Endothelial cell of umbilical vein (primary cell): ENCODE measurements at places on chromosomes 3 and 15.

DNA sequence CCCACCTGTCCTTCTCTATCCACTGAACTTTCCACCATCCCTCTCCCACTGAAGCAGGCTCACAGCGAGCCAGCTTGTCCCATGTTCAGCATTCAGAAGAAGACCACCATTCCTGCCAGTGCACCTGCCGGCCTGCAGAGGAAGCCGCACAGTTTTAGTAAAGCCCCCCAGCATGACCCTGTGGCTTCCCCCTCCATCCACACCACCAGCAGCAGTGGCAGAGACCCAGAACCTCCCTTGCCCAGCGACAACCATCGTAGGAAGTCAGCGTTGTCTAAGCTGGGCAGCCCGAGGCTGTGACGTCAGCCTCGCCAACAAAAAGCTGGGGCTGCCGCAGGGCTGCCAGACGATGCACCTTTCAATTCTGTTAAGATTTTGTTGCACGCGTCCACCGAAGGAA is 66.6 kb upstream of the TAMM41 start:
- no peak for DNase-seq

DNA sequence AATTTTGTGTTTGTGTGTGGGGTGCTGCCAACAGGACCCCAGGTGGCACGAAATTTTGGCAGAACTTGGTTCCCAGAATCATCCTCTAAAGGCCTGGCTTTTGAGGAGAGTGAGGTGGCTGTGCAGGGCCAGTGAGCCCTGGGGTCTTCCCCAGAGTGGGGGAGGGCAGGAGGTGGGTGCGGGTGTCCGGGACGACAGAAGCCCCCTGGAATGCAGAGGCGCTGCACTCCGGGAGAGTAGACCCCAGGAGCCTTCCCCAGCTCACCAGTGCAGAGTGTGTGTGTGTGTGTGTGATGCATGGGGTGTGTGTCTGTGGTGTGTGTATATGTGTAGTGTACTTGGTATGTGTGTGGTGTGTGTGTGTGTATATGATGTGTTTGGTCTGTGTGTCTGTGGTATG is 44.4 kb upstream of the SEC13 start:
- no peak for DNase-seq

DNA sequence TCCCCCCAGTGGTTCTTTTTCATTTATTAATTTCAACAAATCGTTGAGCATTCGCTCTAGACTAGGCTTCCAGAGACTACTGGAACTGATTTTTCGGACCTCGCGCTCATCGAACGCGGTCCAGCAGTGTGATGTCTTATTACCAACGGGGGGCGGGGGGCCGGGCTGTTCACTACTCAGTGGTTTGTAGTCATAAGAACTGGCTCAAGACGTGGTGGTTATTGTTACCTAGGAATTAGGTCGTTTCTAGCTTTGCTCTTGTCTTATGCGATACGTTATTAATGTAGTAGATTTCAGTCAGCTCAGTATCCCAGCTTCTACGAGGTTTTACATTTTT is 858 bp downstream of the RBM5 start:
- DNase-seq, result no peak

GRCh38 chr3:14148041-14148985 is 23.5 kb downstream of the TMEM43 start:
- no peak for DNase-seq

- no peak for DNase-seq
These were observed 228.5 kb downstream of the ZBBX start for GRCh38 chr3:167151636-167152035.

- no peak for DNase-seq
These were observed 11.6 kb downstream of the UPK1B start for GRCh38 chr3:119184796-119185570.

- no peak for DNase-seq
These were observed 929.2 kb upstream of the CFAP20DC start for GRCh38 chr3:59978979-59979378.

DNA sequence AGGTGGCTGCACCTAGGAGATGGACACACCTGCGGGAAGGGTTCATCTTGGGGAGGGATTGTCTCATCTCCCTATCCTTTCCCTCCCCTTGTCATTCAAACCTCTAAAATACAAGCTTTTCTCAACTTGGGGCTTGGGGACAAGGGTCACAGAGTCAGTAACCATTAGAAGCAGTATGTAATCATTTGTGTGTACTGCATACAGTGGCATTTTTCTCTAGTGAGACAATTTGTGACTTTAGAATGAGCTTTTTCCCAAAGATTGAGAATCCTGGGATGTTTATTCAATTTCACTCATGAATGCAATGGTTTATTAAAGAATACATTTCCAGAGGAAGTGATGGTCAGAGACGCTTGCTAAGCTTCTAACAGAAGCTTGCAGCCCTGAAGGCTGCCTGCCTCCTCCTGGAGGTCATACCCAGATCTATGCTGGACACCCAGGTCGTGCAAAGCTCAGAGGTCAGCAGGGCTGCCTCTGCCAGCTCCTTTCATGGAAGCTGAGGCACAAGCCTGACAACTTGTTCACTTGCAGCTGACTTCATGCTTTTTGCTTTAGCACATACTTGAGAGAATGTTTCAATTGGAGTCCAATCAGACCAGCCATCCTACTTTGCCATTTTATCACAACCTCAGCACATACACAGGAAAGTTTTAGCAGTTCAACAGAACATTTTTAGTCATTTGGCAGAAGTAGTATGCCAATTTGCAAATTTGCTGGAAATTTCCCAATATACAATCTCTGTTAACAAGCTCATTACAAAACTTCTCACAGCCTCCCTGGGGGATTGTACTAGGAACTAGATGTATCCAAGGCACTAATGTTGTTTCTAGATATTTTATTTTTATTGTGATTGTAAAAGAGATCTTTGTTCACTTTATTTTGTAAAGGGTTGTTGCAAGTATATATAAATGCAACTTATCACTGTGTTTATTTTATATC is 25.6 kb upstream of the ALDH1L1 start:
- no peak for DNase-seq

DNA sequence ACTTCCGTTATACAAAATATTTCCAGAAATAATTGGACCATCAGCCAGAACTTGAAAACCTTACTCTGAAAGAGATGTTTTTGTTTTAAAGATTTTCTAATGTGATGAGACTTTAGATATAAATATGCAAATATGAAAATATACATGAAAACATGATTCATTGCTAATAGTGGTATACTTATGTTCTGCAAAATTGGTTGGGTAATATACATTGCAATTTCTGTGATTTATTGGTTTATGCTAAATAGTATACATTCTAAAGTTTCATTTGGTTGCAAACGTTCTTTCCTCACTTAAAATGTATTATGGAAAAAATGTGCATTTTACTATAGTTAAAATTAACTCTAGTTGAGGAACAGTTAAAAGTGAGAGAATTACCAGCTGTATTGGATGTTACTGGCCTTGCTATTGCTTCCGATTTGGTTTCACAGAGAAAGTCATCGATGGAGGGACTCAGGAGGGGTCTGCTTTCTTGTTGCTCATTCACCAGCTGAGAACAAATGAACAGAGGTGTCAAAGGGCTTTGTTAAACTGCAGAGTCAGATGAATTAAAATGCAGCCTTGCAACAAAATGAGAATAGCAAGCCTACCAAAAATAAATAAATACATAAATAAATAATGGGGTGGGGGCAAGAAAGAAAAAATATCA is 149.3 kb downstream of the PEX5L start:
- no peak for DNase-seq

GRCh38 chr3:53140847-53141845 is 10.9 kb upstream of the RFT1 start:
- DNase-seq, result no peak

DNA sequence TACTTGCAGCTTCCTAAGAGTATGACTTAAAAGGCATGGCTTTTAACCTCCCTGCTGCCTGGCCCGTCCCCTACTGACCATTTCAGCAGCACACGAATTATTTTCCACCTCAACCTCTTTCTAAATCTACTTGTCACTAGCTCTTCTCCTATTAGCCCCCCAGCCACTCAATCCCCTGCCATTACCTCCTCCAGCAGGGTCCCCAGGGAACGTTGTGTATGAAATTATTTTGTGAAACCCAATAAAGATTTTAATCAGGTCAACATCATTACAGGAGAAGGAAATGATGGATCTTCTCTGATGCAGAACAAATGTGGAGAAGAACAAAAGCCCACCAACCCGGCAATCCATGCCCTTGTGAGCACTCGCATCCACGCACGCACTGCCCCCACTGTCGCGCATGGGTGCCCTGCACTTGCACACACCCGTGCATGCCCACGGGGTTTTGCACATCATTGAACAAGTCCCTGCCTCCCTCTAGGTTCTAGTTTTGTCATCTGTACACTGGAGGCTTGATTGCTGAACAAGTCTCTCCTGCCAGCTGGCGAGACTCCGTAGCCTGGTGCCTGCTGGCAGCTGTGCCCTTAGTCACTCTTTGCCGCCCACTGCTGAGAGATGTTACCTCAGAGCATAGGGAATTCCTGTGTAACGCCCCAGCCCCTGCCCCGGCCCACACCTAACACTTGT is 51.6 kb downstream of the LINGO1 start:
- no peak for DNase-seq

DNA sequence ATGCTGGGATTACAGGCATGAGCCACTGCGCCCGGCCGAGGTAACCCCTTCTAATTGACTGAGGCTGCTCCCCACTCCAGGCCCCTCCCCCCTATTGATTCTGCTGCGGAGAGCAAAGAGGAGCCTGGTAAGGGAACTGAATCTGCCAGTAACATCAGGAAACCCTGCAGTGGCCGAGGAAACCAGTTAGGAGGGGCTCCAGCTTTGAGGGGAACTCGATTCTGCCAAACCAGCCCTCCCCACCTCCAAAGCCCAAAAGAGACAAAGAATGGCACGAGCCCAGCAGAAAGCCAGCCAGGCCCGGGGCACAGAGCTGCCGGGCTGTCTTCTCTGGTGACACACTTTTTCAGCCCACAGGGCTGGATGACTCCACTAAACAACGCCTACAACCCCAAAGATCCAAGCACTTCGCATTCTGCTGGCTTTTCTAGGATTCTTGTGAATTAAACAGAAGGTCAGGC is 15.0 kb upstream of the ACAD9 start:
- no peak for DNase-seq

- DNase-seq, result no peak
These were observed 304.5 kb upstream of the NECTIN3 start for GRCh38 chr3:110767156-110767555.

DNA sequence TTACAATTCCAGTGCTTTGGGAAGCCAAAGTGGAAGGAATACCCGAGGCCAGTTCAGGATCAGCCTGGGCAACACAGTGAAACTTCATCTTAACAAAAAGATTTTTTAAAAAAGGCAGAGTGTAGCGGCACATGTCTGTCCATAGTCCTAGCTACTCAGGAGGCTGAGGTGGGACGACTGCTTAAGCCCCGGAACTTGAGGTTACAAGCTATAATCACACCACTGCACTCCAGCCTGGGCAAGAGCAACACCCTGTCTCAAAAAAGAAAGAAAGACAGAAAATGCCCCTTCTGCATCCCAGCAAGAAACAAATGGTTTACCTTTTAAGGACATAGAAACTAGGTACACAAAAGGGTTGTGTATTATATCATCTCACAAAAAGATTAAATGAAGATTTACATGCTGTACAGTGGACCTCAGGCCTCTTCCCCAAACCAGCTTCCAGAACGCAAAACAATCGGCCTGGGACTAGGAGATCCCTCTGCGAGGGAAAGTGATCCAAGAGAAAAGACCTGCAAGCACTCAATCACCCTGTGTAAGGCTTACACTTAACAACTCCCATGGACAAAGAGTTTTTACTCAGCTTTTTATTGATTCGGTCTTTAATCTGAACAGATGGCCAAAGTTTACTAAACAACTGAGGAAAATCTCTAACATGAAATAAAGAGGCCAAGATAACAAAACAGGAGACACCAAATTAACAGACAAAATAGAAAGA is 21.2 kb downstream of the TFDP2 start:
- no peak for DNase-seq

DNA sequence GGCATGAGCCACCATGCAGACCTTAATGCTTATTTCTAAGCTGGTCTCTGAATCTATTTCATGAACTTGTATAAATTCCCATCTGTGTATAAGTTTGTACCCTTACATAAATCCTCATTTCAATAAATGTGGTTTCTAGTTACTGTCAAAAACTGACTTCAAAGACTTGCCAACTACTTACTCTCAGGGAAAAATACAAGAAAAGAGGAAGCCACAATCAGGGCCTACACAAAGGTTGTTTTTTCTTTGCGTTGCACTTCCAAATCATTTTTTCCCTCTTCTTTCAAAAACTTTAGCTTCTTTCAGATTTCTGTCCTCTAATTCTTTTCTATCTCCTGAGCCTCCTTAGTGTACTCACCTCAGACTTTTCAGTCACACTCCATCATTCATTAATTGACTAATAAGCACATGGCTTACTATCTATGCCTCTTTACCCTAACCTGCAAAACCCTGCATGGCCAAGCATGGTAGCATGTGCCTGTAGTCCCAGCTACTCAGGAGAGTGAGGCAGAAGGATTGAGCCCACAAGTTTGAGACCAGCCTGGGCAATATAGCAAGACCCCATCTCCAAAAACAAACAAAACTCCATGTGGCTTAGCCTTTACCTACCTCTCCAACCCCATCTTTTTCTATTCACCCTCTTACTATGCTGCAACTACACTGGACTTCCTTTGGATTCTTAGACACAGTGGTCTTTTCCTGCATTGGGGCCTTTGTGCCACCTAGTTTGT is 37.7 kb downstream of the BUB1B start:
- DNase-seq, result no peak

- no peak for DNase-seq
These were observed 537.8 kb downstream of the OTOL1 start for GRCh38 chr3:162034368-162034767.

DNA sequence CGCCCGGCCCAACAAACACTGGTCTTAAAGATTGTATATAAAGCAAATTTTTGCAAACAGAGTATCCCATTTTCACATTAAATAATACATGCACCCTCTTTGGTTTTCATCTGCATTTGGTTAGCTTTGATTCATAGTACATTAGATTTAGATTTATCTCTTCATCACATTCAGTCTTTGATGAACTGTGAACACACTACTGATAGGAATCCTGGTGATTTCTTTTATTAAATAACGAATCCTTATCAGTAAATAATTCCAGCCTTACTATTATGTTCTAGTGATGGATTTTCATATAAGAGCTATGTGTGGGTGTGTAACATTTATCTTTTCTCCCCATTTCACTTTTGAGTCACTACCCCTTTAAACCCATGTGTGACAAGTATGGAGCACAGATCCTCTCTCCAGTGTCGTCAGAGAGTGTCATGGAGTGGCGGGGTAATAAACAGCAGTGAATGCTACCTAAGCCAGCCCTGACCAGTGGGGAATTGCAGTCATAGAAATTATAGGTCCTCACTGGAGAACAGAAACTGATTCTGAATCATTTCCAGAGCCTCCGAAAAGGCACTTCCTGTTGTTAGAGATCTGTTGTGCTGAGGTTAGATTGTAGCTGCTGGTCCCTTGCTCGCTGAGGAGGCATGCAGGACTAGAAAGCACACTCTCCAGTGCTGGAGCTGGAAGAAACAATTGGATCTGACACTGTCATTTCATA is 22.0 kb downstream of the SLC7A14 start:
- DNase-seq, result peak; percentile 86

DNA sequence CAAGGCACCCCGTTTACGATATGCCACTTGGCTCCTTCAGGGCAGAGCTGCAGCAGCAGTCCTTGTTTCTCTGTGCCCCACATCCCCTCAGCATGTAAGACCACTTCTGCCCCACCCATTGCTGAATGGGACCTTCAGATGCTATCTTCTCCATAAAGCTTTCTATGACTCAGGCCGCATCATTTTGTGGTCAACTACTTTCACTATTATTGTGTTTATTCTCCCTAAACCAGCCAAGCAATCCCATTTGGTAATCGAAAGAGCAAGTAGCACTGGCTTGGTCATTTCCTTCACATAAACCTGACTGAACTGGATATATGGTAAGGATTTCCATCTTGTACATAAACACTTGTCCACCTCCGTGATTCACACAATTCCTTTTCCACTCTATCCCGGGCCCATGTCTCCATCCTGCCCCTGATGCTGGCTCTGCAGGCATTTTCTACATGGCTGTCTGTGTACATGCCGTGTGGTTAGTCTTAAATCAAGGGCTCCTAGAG is 25.7 kb downstream of the LIPC start:
- DNase-seq, result no peak
